ENCODE measurements at places on chromosomes 11 and 22.
A peak's percentile ranks its signal among the peaks of the same experiment; 100 is the strongest.

DNA sequence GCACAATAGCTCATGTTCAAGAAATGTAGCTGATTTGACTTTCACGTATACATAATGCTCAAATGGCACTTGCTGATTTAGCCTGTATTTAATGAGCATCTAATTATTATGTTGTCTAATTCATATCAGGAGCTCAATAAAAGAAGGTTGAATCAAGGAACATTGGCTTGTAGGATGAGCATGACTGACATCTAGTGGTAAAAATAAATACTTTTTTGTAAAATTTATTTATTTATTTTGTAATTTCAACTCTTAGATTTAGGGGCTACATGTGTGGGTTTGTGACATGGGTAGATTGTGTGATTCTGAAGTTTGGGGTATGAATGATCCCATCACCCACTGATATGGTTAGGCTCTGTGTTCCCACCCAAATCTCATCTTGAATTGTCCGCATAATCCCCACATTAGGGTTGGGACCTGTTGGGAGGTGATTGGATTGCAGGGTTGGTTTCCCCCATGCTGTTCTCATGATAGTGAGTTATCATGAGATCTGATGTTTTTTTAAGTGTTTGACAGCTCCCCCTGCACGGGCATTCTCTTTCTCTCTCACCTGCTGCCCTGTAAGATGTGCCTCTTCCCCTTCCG lies 1.7 kb upstream of the OR52E5 start:
- DNase-seq = no peak

- no peak for DNase-seq
Measured at GRCh38 chr22:24059121-24059520, 48.0 kb downstream of the CABIN1 start.

- peak; percentile 63 for DNase-seq
Measured at GRCh38 chr11:83044958-83045712, 26.6 kb downstream of the RAB30 start.

DNA sequence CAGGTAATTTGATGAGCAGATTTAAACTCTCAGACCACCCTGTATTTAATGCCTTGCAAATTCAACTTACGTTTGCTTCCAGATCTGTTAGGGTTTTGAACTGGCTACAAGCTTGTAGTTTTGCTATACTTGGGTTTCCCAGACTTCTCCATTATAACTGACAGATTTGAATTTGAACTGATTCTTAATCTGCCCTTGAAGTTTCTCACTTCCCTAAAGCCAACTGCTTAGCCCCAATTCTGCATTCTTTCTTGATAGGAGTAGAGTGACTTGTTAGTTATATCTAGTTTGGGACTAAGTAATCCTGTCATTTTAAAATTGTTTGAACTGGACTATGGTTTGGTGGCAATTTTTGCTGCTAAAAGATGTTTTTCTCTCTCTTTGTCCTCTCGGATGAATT lies 9.7 kb downstream of the LAYN start:
- DNase-seq = no peak

DNA sequence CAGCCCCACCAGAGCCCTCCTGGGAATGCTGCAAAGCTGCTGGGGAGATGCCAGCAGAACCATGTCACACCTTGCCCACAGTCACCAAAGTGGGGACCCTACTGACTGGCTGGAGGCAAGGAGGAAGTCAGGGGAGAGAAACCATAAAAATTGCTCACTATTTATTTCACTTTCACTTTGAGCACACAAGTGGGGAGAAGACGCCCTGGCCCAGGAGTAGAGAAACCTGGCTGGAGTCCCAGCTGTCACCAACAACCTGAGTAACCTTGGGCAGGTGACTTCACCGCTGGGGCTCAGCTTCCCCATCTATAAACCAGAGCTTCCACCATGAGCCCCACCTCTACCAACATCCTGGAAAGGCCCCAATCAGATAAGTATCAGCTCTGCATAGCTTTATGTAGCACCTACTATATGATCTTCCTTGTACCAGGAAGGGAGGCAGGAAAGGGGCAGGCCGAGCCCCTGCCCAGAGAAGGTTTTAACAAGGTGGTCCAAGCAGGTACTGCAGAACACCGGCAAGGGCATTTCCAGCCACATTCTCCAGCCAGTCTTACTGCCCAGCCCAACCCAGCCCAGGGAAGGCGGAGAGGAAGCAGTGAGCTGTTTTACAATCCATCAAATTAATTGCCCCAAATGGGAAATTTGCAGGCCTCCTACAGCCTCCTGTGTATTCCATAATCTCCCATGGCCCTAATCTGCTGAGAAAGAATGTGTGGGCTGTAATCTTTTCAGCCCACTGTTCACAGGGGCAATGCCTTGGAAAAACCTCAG lies 27.6 kb downstream of the PLEKHA7 start:
- DNase-seq = no peak

DNA sequence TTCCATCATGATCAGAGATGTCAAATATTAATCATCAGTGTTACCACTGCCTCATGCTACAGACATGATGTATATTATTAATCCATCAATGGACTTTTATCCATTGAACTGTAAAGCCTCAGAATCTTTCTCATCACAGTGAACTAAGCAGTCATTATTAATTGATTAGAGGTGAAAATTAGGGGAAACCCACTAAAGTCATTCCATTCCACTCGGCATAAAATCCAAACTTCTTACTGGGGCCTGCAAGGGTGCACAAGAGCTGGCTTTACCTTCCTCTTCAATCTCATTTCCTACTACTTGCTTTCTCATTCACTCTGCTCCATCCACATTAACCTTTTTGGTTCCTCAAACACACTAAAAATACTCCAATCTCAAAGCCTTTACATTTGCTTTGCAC lies 7.9 kb upstream of the CD44 start:
- no peak for DNase-seq

DNA sequence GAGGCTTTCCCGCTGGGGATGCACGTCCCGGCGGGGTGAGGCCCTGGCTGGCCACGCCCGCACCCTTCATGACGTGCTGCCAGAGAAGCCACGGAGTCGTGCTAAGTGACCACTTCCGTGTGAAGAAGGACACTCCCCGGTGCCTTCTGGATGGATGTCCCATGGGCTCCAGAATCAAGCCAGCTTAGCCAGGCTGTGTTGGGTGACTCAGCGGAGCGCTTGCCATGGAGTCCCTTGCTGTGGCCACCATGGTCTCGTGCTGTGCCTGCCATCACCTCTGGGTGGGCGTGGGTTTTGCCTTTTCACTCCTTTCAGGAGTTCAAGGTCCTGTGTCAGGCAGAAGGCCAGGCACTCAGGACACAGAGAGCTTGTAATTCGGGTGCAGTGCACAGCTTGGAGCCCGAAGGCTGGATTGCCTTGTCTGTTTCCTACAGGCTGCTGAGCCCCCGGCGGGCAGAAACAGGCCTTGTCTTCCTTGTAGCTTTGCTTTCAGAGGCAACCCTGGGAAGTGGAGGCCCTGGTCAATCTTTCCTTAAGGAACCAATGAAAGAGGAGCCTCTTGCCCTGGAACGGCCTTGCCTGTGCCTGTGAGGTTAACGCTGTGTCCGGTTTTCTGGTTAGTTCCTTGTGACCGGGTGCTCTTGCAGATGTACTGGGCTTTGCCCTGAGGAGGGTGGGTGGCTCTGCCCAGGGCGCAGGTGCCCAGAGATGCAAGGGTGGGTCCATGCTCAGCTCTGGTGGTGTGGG lies 268.6 kb downstream of the TBC1D22A start:
- DNase-seq = no peak

DNA sequence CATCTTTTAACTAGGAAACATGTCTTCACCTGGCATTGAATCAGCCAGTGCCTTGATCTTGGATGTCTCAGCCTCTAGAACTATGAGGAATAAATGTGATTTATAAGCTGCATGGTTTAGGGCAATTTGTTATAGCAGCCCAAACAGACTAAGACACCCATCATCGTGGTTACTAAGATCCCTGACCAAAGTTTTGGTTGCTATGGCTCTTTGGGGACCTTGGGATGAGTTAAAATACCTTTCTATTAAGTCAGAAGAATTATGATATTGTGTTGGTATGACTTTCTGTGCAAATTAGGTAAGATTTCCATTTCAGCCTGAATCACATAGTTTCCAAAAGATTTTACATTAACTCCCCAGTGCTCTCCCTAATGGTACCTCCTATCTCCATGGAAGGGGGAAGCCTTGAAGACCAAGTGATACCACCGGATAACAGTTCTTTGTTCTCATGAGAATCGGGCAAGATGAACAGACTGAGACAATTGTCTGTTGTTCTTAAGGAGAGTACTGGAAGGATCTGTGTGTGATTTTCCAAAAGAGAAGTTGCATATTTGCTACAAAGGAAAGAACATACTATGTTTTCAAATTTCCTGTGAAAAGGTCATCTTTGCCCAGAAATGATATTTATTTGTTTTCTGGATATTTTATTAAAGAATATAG lies 60.4 kb upstream of the UBASH3B start:
- no peak for DNase-seq

DNA sequence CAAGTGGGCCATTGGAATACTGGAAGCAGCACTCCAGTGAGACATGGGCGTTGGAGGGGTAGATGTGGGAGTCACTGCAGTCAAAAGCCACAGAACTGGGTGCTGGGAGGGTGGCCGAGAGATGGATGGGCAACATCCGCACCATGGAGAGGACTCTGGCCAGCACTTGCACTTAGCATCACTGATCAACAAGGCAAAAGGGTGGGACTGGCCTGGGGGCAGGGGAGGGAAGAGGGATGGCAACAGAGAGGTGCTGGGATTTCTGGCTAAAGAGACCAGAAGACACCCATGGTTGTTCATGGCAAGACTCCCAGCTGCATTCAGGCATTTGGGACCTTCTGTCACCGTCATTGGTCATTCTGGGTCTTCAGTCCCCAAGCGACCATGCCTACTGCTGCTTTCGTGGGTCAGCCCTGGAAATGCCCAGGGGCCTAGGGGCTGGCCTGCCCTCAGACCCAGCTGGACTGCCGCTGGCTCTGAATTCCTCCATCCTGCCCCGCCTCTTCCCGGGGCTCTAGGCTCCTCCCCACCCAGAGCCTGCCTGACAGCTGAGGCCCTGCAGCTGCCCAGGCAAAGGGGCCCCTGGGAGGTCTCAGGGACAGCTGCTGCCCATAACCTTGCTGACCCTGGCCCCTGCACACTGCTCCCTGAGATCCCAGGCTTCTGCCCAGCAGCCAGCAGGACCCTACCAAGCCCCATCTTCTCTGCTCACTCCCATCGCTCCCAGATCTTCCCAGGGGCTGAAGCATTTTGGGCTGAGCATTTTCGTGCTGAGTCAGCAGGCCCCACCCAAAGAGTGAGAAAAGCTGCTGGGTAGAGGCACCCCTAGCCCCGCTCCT lies 13.0 kb upstream of the CDC42EP2 start:
- DNase-seq = no peak

DNA sequence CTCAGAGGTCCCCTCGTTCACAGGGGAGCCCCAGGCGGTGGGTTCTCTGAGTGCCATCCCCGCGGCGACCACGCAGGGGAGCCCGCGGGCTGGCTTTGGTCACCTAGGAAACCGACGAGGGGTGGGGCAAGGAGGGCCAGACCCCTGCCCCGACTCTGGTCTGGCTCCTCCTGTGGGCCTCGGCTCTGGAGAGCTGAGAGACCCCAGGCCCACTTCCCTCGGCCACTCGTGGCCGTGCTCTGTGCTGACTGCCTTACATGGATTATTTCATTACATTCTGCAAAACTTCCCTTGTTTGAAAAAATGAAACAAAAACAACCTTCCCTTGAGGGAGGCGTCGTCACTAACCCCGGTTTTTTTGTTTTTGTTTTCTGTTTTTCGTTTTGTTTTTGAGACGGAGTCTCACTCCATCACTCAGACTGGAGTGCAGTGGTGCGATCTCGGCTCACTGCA lies 15.1 kb upstream of the CYTH4 start:
- DNase-seq = no peak

- DNase-seq = no peak
Measured at GRCh38 chr11:134019500-134019899, 49.4 kb upstream of the JAM3 start.

DNA sequence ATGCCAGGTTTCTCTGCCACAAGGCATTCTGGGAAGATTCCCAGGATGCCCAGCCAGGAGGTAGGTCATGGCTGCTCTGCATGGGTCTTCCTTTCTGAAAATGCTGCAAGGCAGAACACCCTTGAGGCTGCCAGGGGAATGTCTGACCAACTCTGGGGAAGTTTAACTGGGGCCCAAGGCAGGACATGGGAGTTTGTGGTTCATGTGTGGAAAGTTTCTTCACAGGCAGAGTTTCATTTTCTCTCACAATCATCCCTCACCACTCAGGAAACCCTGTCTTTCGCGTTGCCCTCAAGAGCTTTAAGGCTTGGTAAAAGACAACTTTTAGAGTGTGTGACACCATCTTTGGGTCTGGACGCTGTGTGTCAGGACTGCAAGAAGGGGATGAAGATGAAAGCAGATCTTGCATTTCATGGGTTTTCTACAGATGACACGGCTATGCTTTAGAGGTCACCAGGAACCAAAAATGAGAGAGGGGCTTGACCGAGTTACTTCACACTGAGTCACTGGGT lies 133.5 kb downstream of the CD44 start:
- no peak for DNase-seq

DNA sequence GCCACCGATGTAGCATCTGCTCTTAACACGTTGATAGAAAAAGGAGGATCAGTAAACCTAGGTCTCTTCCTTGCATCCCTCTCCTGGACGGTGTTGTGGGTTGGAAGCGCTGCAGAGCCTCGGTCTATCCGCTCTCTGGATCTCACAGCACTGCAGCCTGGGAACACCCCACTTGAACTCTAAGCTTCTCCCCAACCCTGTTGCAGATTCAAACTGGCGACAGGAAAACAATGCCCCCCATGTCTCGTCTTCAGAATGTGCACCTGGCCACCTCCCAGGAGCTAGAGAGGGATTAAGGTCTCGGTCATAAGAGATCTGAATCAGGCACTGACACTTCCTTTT lies 454 bp downstream of the TMEM218 start:
- no peak for DNase-seq

GRCh38 chr11:7673724-7674434 lies 579 bp upstream of the CYB5R2 start:
- peak; percentile 40 for DNase-seq

DNA sequence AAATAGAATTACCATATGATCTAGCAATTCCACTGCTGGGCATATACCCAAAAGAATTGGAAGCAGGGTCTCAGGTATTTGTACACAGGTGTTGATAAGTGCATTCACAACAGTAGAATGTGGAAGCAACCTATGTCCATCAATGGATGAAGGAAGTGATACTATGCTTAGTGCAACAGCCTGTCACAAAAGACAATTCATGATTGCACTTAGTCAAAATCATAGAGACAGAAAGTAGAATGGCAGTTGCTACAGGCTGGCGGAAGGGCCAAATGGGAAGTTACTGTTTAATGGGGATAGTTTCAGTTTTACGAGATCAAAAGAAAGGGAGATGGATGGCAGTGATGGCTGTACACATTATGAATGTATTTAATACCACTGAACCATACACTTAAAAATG lies 42.0 kb downstream of the SGSM3 start:
- no peak for DNase-seq

DNA sequence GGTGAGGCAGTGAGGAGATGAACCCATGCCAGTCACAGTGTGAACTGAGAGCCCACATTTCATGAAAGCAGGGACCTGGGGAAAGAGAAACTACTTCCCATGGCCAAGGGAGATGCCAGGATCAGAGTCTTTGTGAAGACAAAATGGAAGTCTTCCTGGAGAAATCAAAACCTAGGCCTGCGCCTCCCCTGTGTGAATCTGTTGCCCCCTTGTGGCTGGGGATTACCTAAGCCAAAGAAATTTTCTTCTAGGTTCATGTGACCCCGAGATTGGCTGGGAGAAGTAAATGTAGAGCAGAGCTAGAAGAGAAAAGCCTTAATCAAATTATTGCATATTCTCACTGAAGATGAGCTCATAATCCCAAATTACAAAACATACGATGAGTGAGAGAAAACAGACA lies 1075.3 kb downstream of the TBC1D22A start:
- no peak for DNase-seq

Measured in NCI-H774 (cell line).